Occipital lobe (tissue), 3 donors: ENCODE measurements at places on chromosomes 3 and 15.

GRCh38 chr3:64303401-64303800 is 78.1 kb upstream of the PRICKLE2 start:
- DNase-seq = no peak

DNA sequence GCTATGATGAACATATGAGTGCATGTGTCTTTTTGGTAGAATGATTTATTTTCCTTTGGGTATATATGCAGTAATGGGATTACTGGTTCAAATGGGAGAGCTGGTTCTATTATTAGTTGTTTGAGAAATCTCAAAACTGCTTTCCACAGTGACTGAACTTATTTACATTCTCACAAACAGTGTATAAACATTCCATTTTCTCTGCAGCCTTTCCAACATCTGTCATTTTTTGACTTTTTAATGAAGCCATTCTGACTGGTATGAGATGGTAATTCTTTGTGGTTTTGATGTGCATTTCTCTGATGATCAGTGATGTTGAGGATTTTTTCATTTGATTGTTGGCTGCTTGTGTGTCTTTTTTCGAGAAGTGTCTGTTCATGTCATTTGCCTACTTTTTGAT is 1124.2 kb downstream of the NAALADL2 start:
- no peak for DNase-seq

DNA sequence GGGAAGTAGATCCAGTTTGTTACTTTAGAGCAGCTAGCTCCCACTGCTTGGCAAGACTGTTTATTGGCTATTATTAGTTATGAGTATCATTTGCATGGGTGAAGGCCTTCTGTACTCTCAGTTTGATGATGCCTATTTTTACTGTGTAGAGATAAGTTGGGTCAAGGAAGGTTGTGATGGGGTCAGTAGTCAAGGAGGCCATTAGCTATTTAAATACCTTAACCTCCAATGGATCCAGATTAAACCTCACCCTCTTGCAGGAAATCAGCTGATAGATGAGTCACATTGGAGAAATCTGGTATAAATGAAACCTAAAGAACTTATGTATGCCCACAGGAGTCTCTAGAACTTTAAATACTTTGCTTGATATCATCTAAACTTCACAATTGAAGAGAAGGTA is 45.0 kb downstream of the THBS1 start:
- no peak for DNase-seq

- no peak for DNase-seq
Measured at GRCh38 chr15:100867433-100867832, 12.2 kb upstream of the ALDH1A3 start.

DNA sequence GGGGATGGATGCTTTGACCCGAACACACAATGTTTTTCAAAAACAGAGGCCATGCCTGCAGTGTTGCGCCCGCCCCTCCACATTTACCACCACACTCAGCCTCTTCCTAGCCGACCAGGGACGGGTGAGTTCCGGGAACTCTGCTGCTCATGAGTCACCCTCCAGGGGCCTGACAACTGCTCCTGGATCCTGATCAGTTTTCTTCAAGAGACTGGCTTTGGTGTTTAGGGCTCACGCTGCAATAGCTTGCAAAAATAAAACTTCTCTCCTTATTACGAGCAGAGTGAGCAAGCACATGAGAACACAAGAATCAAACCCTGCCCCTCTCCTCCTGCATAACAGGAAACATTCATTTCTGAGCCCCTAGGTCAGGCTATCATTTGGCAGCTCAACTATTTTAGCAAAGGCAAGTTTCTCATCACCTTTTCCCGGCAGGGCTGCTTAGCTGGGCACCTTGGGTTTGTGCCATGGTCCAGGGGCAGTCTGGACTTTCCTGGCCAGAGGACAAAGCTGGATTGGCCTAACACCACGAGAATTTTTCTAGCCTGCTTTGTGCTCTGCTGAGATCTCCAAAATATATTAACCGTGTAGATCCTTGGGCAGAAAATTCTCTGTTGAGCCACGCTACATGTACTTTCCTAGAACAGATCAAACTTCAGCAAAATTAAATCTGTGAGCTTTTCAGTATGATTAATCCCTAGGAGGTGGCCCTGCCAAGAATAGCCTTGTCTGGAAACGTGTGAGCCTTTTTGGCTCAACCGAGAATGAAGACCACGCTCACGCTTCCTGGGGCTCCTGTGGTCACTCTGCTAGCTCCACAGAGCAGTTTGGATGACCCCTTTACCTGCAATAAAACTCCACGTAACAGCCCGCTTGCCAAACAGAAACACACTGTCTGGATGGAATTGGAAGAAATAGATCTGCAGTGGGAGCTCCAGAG is 52.7 kb upstream of the SPATA12 start:
- DNase-seq = no peak

GRCh38 chr3:61935814-61936213 is 374.4 kb downstream of the PTPRG start:
- DNase-seq = no peak

DNA sequence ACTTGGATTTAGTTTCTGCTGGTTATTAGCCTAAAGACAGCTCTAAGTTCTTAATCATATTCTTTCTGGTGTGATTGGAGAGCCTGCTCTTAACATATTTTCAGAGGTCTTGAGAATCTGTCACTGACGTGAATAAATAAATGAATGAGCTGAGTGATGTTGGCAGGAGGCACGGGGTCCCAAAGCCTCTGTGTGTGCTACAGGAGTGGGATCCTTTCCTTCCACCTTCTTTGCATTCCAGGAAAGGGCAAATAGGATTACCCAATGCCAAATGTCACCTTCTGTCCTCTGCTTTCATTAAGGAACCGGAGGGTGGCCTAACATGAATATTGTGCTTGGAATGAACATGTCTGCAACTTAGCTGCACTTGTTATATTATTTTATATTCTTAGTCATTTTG is 53.1 kb downstream of the CD47 start:
- DNase-seq = no peak

GRCh38 chr3:69484507-69485393 is 98.9 kb upstream of the FRMD4B start:
- no peak for DNase-seq

- DNase-seq = no peak
Measured at GRCh38 chr3:38985581-38985980, 66.2 kb downstream of the SCN11A start.

GRCh38 chr3:152769523-152769922 is 65.4 kb upstream of the P2RY1 start:
- no peak for DNase-seq

GRCh38 chr3:77380136-77380535 is 340.2 kb downstream of the ROBO2 start:
- no peak for DNase-seq

- no peak for DNase-seq
Measured at GRCh38 chr3:185335799-185336198, 27.1 kb upstream of the MAP3K13 start.

DNA sequence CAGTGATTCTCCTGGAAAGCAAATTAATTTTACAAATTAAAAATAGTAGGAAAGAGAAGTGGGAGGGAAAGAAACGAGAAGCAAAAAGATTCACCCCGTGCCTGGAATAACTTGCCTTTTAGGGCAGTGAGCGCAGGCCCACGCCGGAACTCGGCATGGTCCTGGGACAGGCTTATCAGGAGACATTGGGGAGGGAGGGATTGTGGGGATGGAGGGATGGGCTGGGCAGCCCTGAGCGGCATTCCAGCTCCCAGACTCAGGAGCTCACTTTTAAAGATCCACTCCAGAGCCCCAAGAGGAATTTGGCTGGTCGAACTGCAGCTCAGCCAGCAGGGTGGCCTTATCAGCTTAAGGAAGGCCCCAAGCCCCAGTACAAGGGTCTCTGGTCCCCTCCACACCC is 117.9 kb downstream of the ADCY5 start:
- DNase-seq = no peak

GRCh38 chr3:101928890-101929289 is 79.6 kb downstream of the NFKBIZ start:
- no peak for DNase-seq

- no peak for DNase-seq
Measured at GRCh38 chr3:96915445-96915844, 101.1 kb downstream of the EPHA6 start.

DNA sequence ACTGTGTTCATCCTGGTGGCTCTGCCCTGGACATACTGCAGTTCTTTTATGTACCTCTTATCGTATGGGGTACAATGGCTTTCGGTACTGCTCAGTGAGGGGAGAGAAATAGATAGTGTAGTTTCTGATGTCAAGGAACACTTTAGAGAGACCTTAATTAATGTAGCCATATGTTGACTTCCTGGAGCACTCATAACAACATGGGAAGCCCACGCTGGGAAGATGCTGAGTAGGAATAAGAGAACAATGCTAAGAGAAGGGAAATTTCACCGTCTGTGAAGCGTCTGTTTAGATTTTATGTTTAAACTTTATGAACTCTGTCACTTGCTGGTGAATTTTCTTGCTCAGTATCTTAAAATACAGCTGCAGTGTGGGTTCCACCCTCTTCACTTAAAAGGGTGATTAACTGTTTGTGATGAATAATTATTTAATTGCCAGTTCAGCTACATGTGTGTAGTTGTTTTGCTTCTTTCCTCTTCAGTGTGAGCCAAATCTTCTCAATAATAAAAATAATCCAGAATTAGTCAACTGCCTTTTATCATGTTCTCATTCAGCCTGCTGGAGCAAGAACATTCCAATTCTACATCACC is 373.1 kb upstream of the TPRG1 start:
- no peak for DNase-seq

DNA sequence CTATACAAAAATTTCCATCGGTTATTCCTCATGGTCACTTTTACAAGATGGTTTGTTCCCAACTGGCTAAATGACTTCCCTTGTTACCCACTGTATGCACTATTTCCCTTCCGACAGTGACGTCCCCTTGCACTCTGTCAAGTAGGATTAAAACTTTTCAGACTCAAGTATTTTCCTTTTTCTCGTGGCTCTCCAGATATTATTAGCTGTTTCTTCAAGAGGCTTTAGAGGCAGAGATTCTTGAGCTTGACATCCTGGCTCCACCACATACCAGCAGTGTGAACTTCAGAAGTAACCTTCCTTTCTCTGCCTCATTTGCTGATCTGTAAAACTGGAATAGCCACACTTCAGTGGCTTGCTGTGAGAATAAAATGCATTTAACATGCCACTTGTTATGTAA is 14.0 kb downstream of the CSNK1G1 start:
- no peak for DNase-seq

DNA sequence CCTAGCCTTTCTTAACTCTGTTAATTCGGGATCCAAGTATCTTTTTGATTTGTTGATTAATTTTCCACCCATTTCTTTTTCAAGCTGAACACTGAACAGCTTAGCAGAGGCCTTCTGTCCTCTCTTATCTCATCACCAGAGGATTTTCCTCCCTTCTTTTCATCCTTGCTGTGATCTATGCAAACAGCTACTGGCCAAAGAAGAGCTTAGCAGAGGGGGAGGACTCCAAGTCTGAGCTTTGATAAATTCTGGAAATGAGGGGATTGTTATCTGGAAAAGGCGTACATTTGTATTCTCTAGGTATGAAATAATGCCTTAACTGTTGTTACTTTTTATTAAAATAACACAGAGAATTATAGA is 13.4 kb downstream of the DZIP3 start:
- no peak for DNase-seq

DNA sequence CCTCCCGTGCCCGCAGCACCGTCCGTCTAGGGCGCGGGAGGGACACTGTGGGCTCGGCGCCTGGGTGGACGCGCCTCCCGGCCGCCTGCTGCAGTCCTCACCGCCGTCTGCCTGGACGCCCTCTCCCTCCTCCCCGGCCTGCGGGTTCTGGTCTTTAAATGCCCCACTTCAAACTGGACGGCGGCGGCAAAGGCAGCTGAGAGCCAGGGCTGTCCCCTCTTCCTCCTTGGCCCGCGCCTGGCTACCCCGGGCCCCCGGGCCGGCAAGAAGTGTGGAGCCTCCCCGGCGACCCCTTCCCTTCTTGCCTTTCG is 426 bp downstream of the CBLB start:
- DNase-seq = peak; percentile 47

DNA sequence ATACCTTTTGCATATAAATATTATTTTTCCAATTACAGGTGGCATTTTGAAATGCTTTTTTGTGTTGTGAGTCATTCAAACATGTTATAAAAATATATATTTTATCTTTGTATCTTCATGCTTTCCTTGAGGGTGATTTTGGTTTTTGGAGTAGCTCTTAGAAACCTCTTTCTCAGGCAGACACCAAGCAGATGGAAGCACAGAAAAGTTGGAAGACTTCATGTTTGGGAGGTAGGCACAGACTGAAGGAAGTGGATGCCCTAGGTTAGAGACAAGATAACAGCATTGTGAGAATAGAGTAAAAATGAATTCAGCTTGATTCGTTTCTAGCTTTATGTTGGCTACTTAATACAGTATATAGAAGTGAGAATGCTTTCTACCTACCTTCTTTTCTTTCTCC is 338.3 kb downstream of the NLGN1 start:
- DNase-seq = no peak

DNA sequence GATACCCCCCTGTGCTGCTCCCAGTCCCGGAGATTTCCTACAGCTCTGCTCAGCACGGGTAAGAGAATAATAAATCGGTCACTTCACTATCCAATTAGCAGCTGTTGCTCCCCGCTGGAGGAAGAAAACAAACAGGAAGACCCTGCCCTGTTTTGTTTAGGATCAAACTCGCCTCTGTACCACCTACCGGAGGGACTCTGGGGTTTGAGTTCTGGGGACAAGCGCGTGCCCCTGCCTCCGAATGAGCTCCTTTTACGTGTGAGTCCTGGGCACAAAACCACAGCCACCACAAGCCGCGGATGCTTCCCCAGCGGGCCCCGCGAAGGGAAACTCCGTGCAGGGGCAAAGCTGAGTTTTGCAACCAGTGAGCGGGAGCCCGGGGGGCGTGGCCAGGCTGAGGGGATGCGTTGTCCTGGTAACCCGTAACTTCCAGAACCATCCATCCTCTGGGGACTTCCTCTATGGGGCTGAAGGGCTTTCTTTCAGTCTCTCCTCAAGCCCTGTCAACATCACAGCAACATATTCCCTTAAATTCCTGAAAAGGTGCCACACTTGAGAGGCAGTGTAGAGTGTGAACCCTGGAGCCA is 315.7 kb upstream of the PROK2 start:
- peak; percentile 60 for DNase-seq

DNA sequence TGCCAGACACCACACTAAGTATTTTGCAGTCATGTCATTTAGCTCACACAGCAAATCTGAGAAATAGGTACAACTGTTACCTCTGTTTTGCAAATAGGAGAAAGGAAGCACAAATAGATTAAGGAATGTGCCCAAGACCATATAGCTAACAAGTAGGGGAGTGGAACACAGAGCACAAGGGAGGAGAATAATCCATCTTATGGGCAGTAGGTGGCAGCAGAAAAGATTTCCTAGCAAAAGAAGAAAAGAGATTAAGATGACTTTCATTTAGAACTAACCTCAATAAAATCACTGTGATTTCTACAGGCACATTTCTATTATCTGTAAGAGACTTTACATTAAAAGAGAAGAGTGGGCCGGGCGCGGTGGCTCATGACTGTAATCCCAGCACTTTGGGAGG is 49.1 kb downstream of the NR1I2 start:
- DNase-seq = no peak

- no peak for DNase-seq
Measured at GRCh38 chr3:196931828-196932587, 10.3 kb downstream of the NCBP2 start.

- no peak for DNase-seq
Measured at GRCh38 chr15:98996169-98996568, 11.4 kb downstream of the PGPEP1L start.

- no peak for DNase-seq
Measured at GRCh38 chr3:61454006-61454585, 107.3 kb upstream of the PTPRG start.

GRCh38 chr3:141646760-141647561 is 91.1 kb upstream of the RNF7 start:
- DNase-seq = no peak
